ENCODE measurements at places on chromosomes 4 and X. TPM values are rescaled to one million over a fixed set of nuclear protein-coding genes. Genes with fewer than 3 reads are reported as not detected.

- no peak overlapping the region for H3K27ac ChIP-seq
- H3K4me1 ChIP-seq = no peaks in the 10 kb centered on the region
- H3K27me3 ChIP-seq = no peaks in the 10 kb centered on the region
- H3K4me3 ChIP-seq = no peak overlapping the region
- no peak for DNase-seq
Observed at GRCh38 chr4:99033956-99034355, 38.4 kb downstream of the METAP1 start.

- no peak for DNase-seq
- H3K4me1 ChIP-seq = no peaks in the 10 kb centered on the region
- no peak overlapping the region for H3K27ac ChIP-seq
Observed at GRCh38 chr4:142858446-142858845, 12.3 kb upstream of the INPP4B start.

The NDP gene
- 0.52 TPM for total RNA-seq

DNA sequence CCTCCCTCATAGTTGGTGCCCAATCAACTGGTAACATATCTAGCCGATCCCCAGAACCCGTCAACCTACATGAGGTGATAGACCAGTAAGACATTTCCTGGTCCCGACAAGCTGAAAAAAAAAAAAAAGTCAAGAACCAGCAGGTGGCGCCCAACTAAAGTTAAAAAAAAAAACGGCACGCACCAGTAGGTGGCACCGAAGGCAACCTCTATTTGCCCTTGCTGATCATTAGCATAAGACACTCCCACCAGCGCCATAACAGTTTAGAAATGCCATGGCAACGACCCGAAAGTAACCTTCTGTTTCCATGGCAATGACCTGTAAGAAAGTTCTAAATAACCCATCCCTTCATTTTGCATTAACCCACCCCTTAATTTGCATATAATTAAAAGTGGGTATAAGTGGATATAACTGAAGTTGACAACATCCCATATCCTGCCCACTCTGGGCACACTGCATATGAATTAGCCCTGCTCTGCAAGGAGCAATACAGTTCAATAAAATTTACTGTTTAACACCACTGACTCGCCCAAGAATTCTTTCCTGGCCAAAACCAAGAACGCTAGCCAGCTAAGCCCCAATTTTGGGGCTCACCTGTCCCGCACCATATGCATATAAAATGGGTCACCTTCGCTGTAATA lies 83.9 kb upstream of the SPANXB1 start:
- H3K36me3 ChIP-seq = no peaks in the 10 kb centered on the region
- no peak overlapping the region for H3K4me3 ChIP-seq
- H3K4me1 ChIP-seq = peaks cover 6% of the 10 kb centered on the region
- no peaks in the 10 kb centered on the region for H3K27me3 ChIP-seq
- no peak overlapping the region for H3K27ac ChIP-seq

DNA sequence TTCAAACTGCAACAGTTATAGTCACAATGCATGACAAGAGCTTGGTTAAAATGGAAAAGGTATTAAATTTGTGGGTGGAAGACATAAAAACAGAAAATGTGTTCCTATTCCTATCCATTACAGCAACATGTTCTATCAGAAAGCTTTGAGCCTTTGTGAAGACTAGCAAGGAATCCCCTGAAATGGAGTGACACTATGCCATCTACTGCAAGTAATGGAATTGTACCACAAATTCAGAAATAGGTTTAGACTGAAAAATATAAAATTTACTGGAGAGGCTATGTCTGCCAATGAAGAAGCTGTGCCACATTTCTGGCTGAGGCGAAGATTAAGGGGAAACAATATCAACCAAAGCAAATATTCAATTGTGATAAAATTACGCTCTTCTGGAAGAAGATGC lies 247.9 kb downstream of the ADAM29 start:
- H3K27ac ChIP-seq = no peak overlapping the region
- H3K27me3 ChIP-seq = no peaks in the 10 kb centered on the region
- H3K4me3 ChIP-seq = no peak overlapping the region
- H3K4me1 ChIP-seq = no peaks in the 10 kb centered on the region

DNA sequence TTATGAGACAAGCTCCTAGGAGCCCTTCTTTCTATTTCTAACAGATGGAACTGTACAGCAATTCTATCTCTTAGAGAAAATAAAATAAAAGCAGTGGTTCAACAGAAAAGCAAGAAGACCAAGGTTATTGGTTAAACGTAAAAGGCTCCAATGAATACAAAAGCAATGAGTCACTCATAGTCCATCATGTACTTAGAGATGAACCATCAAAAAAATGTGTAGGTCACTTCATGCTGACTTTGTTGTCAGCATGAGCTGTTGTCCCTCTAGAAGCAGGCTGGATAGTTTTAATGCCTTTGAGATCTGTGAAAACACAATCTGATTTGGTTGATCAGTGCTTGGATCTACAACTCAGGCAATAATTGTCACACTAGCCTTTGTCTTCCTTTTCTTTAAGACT lies 378.6 kb upstream of the ANXA10 start:
- H3K4me1 ChIP-seq = no peaks in the 10 kb centered on the region
- no peak overlapping the region for H3K4me3 ChIP-seq
- DNase-seq = no peak
- H3K27me3 ChIP-seq = no peaks in the 10 kb centered on the region
- no peak overlapping the region for H3K27ac ChIP-seq

DNA sequence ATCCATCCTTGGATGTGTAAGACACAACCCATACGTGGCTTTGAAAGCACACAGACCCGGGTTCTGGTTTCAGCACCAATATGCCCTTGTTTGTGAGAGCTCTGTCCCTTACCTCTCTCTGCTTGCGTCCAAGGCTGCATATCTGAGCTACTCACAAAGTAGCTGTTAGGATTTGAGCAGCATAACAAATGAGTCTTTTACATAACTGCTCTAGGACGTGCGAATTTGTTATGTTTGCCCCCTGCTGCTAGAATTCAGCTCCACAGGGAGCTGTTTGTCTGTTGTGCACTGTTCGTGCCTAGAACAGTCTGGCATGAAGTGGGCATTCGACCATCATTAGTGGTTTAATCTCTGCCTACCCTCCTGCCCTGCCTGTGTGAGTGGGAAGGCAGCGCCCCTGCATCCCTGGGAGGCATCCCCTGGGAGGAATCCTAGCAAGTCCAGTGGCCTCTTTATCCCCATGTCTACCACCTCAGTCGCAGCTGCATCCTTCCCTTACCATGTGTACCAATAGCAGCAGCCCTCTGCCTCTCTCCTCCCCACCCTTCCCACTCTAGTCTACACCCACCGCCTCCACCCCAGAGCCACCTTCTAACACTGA lies 42.1 kb downstream of the SLC2A9 start:
- H3K27me3 ChIP-seq = no peaks in the 10 kb centered on the region
- H3K27ac ChIP-seq = no peak overlapping the region
- no peaks in the 10 kb centered on the region for H3K4me1 ChIP-seq
- H3K36me3 ChIP-seq = no peaks in the 10 kb centered on the region

DNA sequence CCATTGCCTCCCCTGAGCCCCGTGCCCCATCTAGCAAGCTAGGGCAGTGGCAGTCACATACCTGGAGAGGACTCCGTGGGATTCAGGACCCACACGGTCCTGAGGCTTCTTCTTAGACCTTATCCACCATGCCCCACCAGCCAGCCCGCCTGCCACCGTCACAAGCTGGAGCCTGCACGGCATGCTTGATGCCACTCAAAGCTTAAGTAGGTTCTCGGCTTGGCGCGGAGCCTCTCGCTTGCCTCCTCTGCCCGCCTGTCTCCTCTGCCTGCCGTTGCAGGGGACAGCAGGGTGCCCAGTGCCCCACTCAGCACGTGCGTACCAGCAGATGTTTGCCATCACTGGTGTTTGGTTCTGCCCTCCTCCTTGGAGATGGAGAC lies 14.1 kb downstream of the PSAPL1 start:
- H3K4me1 ChIP-seq = no peaks in the 10 kb centered on the region
- no peaks in the 10 kb centered on the region for H3K27me3 ChIP-seq
- no peak for DNase-seq
- no peak overlapping the region for H3K27ac ChIP-seq
- no peaks in the 10 kb centered on the region for H3K36me3 ChIP-seq
- no peak overlapping the region for H3K4me3 ChIP-seq

The PCDH7 gene
- 356 TPM for total RNA-seq

DNA sequence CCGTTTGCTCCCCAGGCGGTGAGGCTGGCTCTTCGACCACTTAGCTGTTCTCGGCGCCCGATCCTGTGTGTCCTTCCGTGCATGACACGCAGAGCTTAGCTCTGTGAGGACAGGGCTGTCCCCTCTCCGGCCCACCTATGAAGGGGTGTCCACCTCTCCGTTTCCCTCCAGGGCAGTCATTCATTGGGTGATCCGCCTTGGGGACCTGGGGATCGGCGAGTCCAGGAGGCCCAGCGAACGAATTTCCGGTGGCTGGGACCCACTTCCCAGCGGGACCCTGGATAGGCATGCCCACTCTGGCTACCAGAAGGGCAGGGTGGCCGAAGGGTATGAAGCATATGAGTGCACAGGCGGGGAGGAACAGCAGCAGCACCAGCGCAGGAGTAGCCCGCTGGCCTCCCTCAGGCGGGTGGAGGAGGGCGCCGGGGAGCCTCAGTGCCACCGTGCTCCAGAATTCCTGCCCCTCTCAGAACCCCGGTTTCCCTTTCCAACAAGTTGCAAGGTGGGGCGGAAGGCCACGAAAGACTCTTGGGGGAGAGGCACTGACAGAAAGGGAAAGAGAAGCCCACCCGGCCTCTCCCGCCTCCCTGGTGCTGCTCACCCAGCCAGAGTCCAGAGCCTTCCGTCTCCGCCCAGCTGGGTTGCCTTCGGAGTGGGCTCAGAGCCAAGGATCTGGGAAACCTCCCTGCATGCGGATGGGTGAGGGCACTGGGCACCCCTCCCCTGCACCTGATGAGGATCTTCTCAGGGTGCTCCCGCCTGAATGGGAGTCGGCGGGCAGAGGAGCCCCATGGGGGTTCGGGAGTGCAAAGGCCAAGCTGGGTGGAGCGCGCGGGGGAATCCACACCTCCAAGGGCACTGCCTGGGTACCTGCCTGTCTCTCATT lies 8.6 kb downstream of the HMX1 start:
- no peak overlapping the region for H3K4me3 ChIP-seq
- H3K36me3 ChIP-seq = no peaks in the 10 kb centered on the region
- H3K27ac ChIP-seq = no peak overlapping the region
- peaks cover 57% of the 10 kb centered on the region for H3K27me3 ChIP-seq
- no peak for DNase-seq
